ENCODE measurements at places on chromosomes 7 and 10.

DNA sequence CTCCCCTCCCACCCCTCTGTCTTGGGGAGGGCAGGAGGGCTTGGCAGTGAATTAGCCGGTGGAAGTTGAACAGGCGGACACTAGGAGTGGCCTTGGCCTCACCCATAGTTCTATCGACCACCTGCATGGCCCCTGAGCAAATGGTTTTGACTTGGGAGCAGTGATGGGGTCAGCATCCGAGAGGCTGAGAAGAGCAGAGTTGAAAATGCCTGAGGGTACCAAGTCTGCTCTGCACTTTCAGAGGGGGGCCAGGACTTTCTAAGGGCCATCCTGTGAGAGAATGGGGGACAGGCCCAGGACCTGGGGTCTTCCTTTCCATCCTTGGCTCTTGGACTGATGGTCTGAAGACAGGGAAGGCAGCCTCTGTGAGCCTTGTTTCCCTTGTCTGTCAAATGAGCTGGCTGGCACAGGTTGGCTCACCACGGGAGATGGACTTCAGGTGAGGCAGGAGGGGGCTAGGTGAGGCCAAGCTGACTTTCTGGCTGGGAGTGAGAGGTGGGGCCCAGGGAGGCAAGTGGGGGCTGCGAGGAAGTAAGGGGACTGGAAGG lies 29.4 kb downstream of the CDH23 start:
- DNase-seq: no peak

- DNase-seq: no peak
These were observed 4.3 kb downstream of the SVIL start for GRCh38 chr10:29630205-29631048.

GRCh38 chr7:142120524-142120923 lies 9.0 kb downstream of the MGAM2 start:
- DNase-seq: no peak

GRCh38 chr10:59538623-59539022 lies 171.0 kb downstream of the SLC16A9 start:
- no peak for DNase-seq

DNA sequence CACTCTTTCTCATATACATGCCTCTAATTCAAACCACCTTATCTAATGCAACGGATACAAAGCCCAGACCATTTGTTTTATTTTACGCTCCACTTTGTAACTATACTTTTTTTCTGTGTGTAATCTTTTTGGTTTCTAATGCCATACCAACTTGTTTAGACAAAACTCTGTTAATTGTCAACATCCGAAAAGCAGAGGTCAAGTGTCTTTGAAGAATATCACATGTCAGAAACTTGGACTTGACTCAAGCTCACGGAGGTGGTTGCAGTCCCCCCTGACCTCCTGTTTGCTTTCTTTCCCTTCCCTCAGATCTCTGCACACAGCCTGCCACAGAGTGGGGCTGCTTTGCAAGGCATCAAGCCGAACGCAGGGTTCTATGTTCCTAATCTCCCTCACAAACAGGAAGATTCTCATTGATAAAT lies 698.9 kb downstream of the PARD3 start:
- DNase-seq: no peak

GRCh38 chr7:138032186-138032585 lies 30.3 kb upstream of the CREB3L2 start:
- no peak for DNase-seq

DNA sequence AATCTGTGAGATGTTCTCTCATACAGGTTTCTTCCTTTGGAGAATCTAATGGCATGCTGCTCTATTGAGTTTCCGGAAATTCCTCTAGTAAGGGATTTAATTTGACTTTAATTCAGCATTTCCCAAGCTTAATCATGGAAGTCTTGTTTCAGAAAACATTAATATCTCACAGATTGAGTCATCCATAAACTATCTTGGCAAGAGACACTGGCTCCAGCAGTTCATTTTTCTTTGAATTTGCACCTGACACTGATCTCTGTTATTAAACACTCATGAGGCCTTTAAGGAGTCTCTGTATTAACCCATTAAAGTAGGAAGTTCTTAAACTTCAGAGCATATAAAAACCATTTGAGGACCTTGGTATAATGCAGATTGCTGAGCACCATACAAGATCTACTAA lies 3.6 kb upstream of the ITGB8 start:
- DNase-seq: no peak

GRCh38 chr7:125278318-125278717 lies 348.7 kb upstream of the POT1 start:
- no peak for DNase-seq

GRCh38 chr10:16777473-16778370 lies 39.5 kb downstream of the RSU1 start:
- DNase-seq: peak; percentile 20

- no peak for DNase-seq
These were observed 13.3 kb downstream of the HOXA4 start for GRCh38 chr7:27116962-27117886.

DNA sequence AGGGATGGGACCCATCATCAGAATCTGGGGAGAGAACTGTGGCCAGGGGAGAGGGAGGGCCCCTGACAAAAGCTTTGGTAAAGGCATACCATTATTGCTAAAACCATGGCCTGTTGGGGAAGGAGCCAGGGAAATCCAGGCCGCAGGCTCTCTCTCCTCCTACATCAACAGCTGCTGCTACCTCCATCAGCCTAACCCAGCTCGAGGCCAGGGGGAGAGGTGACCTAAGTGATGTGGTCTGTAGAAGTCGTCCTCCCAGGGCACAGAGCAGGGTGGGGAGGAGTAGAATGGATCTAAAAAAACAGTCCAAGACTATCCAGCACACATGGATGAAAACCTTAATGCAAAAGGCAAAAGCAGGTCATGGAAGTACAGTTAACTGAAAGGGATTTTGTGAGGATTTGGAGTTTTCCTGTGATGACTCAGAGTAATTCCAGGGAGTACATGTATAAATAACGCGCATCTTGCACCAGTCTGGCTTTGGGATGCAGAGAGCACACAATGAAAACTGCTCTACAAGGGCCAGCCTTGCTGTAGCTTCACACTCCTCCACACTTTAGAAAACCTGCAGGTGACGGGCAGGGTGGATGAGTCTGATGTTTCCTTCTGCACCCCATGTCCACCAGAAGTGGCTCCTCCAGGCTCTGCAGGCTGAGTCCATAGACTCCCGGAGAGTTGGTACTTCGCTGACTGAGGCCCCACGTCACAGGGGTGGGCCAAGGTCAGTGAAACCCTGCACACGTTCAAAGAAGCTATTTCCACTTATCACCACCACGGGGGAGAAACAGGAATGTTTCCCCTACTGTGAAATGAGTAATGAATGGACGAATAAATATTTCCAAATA lies 38.5 kb upstream of the MSMB start:
- DNase-seq: no peak

GRCh38 chr10:99382176-99382575 lies 48.2 kb downstream of the GOT1 start:
- DNase-seq: no peak

- DNase-seq: no peak
These were observed 1.4 kb downstream of the EPHB4 start for GRCh38 chr7:100825751-100826513.

DNA sequence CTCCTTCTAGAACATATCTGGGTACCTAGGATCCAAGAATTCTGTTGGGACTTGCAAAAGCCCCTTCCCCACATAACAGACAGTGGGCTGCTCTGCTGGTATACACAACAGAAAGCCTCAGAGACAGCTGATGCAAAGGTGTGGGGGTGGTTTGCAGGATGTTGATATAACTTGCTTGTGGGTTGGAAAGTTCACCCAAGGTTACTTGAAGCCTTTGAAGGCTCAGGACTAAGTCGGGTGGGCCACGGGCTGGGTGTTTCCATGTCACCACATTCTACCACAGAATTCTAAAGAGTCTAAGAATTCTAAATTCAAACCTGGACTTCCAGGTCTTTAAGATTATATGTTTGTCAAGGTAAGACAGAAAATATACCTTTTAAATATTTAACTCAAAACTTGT lies 7.4 kb upstream of the NRCAM start:
- no peak for DNase-seq

GRCh38 chr7:55258631-55259030 lies 106.5 kb upstream of the LANCL2 start:
- no peak for DNase-seq

DNA sequence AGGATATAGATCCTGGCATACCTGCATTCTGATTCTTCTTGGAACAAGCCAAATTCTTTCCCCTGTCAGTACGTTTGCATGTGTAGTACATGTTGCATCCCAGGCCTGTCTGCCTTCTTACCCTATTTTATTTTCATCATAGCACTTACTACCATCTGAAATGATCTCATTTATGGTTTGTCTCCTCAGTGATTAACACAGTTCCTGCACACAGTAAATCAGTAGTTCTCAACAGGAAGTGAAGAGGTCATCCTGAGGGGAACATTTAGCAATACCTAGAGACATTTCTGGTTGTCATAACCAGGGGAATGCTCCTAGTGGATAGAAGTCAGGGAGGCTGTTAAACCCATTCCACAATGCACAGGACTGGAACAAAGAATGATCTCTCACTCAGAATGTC lies 38.2 kb upstream of the SLC26A4 start:
- no peak for DNase-seq

DNA sequence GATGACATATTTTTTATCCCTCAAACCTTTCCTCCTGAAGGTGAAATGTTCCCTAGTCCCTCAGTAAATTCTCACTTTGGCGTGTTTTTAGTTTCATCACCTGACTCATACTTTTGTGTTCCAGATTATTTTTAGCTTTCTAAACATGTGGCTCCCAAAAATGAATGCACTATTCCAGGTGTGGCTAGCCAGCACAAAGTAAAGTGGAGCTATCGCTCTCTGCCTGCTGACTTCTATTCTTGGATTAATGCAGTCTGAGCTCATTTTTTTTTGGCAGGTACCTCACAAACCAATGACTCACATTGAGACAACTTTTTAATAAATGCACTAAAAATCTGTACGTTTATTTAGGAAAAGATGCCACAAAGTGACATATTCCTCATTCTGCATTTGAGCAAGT lies 58.8 kb upstream of the LANCL2 start:
- DNase-seq: no peak

GRCh38 chr7:24778543-24779282 lies 21.4 kb upstream of the GSDME start:
- DNase-seq: no peak

DNA sequence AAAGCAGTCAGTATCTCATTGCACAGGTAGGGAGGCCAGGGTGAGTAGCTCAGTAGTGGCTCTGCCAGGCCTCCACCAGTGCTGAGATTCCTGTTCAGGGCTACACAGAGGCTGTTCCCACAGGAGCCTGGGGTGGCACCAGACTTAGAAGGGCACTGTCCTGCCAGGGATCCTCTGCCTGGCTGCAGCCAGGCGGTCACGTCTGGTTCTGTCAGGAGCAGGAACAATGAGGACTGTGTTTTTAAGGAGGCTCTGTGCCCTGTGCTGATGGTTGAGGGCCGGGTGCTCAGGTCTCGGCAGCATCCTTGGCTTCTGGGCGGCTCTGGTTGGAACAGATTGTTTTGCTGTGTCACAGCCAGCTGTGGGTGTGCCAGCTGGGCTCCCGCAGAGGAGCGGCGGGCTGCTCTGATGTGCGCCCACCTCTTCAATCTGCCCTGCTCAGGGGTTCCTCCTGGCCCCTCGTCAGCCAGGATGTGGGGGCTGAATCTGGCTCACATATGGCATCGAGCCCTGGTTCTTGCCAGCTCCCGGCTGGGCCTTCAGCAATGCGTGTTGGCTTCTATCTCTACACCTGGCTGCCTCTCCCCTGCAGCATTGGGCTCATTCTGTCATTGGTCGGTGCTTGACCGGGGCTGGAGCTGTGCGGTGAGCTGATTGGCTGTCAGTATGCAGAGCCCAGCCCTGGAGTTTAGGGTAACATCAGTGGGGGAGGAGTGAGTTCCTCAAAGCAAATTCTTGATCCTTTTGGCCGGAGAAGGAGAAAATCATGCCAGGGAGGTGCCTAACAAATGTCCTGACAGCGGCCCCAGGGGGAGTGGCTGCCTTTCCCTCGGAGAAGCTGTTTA lies 41.2 kb downstream of the TACR2 start:
- no peak for DNase-seq

- DNase-seq: no peak
These were observed 87.5 kb downstream of the NEBL start for GRCh38 chr10:20809631-20810030.

DNA sequence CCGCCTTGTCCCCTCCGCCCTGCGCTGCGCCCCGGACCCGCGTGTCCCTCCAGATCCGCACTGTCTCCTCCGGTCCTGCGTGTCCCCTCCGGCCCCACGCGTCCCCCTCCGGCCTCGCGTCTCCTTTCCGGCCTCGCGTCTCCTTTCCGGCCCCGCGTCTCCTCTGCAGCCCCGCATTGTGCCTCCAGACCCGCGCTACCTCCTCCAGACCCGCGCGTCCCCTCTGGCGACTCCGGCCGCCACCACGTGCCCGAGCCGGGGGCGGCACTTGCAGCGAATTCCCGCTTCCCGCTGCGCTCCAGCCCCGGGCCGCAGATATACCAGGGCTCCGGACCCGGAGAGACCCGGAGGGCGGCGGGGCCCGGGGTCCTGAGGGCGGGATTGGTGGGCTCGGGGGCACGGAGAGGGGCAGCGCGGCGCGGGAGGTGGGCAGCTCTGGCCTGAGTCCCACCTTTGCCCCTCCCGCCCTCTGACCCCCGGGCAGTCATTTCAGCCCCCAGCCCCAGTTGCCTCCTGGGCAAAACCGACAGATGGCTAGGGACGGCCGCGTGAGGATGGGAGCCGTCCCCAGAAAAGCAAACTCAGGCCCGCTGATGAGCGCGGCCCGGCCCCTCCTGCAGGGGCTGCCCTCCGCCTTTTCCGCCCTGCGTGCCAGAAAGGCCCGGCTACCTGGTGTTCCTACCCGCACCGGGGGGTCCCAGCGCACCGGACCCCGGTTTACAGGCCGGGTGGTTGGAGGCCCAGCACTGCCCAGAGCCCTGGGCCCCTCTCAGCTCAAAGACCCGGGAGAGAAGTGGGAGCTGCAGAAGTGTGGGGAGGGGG lies 56.5 kb downstream of the RBM17 start:
- no peak for DNase-seq

DNA sequence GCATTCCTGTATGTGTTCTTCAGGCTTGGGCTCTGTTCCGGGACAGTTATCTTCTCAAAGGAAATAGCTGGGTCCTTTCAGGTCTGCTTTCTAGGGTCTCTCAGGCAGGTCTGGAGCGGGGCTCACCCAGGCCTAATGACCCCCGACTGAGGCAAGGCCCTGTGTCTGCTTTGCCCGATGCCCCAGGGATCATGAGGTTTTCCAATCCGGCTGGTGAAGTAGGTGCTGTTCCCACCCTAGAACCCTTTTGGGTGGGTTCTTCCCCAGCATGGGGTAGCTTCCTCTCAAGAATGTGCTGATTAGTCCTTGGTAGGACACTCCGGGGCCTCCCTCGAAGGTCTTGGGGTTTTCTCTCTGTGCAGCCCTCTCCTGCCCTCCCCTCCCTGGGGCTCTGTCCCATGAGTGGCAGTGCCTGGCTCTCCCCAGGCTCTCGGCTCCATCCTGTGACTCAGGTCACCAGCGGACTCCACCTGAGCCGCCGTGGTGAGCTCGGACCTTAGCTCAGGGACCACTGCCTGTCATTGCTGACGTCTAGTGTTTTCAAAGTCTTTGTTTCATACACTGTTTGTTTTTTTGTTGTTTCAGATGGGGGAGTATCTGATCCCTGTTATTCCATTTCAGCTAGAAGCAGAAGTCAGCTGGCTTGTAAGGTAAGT lies 71.0 kb upstream of the NKX6-2 start:
- DNase-seq: no peak

GRCh38 chr7:108459922-108460551 lies 3.8 kb upstream of the NRCAM start:
- no peak for DNase-seq

DNA sequence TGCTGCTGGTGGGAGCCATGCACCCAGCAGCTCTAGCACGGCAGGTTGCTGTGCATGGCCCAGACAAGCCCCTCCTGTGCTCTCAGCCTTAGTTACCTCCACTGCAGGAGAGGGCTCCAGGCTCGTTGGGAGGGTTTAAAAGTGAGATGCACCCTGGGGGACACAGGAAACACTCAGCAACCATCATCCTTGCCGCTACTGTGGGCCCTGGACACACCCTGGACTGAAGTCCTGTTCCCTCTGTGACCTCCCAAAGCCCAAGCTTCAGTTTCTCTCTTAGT lies 49.0 kb downstream of the FOXL3 start:
- DNase-seq: no peak
